PC-3 (cell line): ENCODE measurements at places on chromosomes 5 and 9. TPM values are rescaled to one million over a fixed set of nuclear protein-coding genes. Genes with fewer than 3 reads are reported as not detected.
A peak's percentile ranks its signal among the peaks of the same experiment; 100 is the strongest.

GRCh38 chr9:126347911-126348760 is 21.5 kb downstream of the MVB12B start:
- H3K36me3 ChIP-seq, result peaks cover 11% of the 10 kb centered on the region
- no peak overlapping the region for H3K4me3 ChIP-seq
- no peaks in the 10 kb centered on the region for H3K27me3 ChIP-seq
- H3K27ac ChIP-seq, result peak overlapping the region; percentile 38
- peaks cover 29% of the 10 kb centered on the region for H3K4me1 ChIP-seq

- H3K27ac ChIP-seq, result no peak overlapping the region
- no peaks in the 10 kb centered on the region for H3K27me3 ChIP-seq
- no peak overlapping the region for H3K4me3 ChIP-seq
- DNase-seq, result no peak
- H3K36me3 ChIP-seq, result peaks cover 63% of the 10 kb centered on the region
Observed at GRCh38 chr9:97673922-97674321, 23.2 kb downstream of the XPA start.

DNA sequence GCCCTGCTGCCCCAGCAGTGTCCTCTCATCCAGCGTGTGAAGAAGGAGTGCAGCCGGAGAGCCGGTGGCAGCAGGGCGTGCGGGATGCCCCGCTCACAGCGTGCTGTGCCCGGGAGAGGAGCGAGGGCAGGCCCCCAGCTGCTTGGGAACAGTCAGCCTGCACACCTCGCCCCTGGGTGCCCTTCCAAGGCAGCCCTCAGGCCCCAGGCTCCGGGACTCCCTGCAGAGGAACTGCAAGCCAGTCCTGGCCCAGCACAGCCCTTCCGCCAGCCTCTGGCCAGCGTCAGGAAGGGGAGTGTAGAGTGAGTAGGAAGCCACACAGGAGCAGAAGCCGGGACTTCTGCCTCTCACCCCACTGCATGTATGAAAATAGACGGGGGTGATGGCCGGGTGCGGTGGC is 43.5 kb downstream of the ADAMTS2 start:
- H3K36me3 ChIP-seq, result no peaks in the 10 kb centered on the region
- no peaks in the 10 kb centered on the region for H3K4me1 ChIP-seq
- no peak overlapping the region for H3K4me3 ChIP-seq
- DNase-seq, result no peak

- no peaks in the 10 kb centered on the region for H3K36me3 ChIP-seq
- no peak overlapping the region for H3K27ac ChIP-seq
- H3K27me3 ChIP-seq, result no peaks in the 10 kb centered on the region
Observed at GRCh38 chr9:78013934-78014333, 17.7 kb downstream of the GNAQ start.

DNA sequence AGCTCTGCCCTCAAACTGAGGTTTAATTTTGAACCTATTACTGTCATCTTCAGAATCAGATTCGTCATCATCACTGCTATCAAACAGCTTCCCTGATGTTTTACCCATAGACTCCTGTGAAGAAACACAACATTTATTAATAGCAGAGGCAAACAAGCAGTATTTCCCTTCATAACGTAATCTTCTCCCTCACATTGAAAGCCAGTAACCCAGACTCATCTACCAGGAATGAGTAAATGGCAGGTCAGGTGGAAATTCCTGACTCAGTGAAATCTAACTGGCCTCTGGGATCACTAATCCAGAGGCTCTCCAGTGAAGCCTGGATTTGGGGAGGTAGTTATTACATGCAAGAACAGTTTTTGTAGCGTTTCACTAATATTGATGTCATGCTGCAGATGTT is 14.6 kb downstream of the NOL8 start:
- no peaks in the 10 kb centered on the region for H3K4me1 ChIP-seq
- H3K27ac ChIP-seq, result no peak overlapping the region
- H3K36me3 ChIP-seq, result peaks cover 52% of the 10 kb centered on the region
- no peak overlapping the region for H3K4me3 ChIP-seq
- DNase-seq, result no peak
- no peaks in the 10 kb centered on the region for H3K27me3 ChIP-seq

GRCh38 chr5:136698970-136699369 is 333.6 kb upstream of the TRPC7 start:
- no peak overlapping the region for H3K4me3 ChIP-seq
- no peak for DNase-seq
- no peak overlapping the region for H3K27ac ChIP-seq
- no peaks in the 10 kb centered on the region for H3K27me3 ChIP-seq

DNA sequence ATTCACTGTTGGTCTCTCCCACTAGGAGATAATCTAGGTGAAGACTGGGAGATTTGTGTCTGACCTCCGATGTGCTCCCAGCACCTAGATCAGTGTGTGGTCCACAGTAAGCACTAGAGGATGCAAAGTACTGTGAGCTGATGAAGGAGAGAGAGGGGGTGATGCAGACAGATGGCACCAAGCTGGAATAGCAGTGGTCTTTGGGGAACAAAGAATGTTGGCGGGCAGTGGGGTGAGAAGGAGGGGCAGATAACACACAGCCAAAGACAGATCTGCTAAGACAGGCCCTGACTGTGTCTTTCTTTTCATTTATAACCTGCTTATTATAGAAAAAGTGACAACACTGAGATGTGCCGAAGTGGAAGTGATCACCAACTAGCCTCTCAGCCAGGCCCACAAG is 37.5 kb downstream of the ERGIC1 start:
- H3K27me3 ChIP-seq, result no peaks in the 10 kb centered on the region
- peaks cover 48% of the 10 kb centered on the region for H3K4me1 ChIP-seq
- H3K27ac ChIP-seq, result peak overlapping the region; percentile 99
- no peak overlapping the region for H3K4me3 ChIP-seq

- H3K4me1 ChIP-seq, result no peaks in the 10 kb centered on the region
- H3K4me3 ChIP-seq, result no peak overlapping the region
- DNase-seq, result no peak
Observed at GRCh38 chr9:135392511-135392910, 87.1 kb upstream of the PPP1R26 start.

GRCh38 chr5:159206818-159207217 is 2.5 kb downstream of the RNF145 start:
- H3K27ac ChIP-seq, result peak overlapping the region; percentile 93
- no peak for DNase-seq
- peaks cover 32% of the 10 kb centered on the region for H3K4me1 ChIP-seq
- H3K27me3 ChIP-seq, result no peaks in the 10 kb centered on the region

DNA sequence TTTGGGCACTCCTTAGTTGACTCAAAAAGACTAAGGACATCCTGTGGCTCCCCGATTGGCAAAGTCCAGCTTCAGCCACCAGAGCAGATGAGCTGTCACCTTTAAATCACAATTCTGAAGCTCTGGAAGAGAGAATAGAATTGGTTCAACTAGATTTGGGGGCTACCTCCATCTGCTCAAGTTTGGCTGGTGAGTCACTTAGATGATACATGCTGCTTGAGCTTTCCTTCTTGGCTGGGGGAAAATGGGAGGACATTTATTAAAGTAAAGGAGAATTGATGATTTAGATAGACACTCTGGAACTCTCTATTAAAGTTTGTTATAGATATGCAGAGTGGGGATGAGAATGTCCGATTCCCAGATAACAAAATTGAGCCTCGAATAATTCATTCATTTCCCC is 30.0 kb upstream of the GRIA1 start:
- no peak for DNase-seq
- no peak overlapping the region for H3K27ac ChIP-seq
- H3K4me3 ChIP-seq, result no peak overlapping the region
- H3K27me3 ChIP-seq, result no peaks in the 10 kb centered on the region

- H3K36me3 ChIP-seq, result peaks cover 59% of the 10 kb centered on the region
- peaks cover 24% of the 10 kb centered on the region for H3K4me1 ChIP-seq
- no peaks in the 10 kb centered on the region for H3K27me3 ChIP-seq
- H3K4me3 ChIP-seq, result no peak overlapping the region
- H3K27ac ChIP-seq, result peak overlapping the region; percentile 79
Observed at GRCh38 chr9:110969971-110970386, 68.3 kb downstream of the LPAR1 start.

DNA sequence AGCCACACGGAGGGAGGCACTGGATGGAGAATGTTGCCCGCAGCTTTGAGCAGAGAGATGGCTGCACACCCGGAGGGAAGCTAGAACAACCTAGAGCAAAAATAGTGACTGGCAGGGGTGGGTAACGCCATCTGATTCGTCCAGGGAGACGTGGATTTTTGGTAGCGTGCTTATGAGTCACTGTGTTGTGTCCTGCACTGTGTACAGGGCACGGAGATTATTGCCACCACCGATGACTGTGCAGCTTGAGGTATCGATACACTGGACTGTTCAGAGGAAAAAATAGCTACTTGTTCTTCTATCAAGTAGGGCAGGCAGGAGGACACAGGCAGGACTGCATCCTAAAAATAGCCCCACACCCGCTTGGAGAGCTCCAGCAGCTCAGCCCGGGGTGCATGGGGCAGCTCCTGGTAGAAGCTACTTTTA is 6.0 kb downstream of the UBE2QL1 start:
- DNase-seq, result peak; percentile 75
- peaks cover 31% of the 10 kb centered on the region for H3K4me1 ChIP-seq
- H3K36me3 ChIP-seq, result no peaks in the 10 kb centered on the region
- no peak overlapping the region for H3K27ac ChIP-seq
- peaks cover 21% of the 10 kb centered on the region; the same call in 1 of the 2 replicates for H3K27me3 ChIP-seq

- no peaks in the 10 kb centered on the region for H3K4me1 ChIP-seq
- H3K36me3 ChIP-seq, result no peaks in the 10 kb centered on the region
- no peak overlapping the region for H3K27ac ChIP-seq
- H3K27me3 ChIP-seq, result no peaks in the 10 kb centered on the region
Observed at GRCh38 chr5:153696256-153696655, 205.8 kb downstream of the GRIA1 start.

GRCh38 chr5:88488130-88488529 is 219.5 kb upstream of the TMEM161B start:
- H3K36me3 ChIP-seq, result no peaks in the 10 kb centered on the region
- H3K27me3 ChIP-seq, result no peaks in the 10 kb centered on the region
- H3K4me3 ChIP-seq, result no peak overlapping the region
- no peak for DNase-seq
- no peak overlapping the region for H3K27ac ChIP-seq
- H3K4me1 ChIP-seq, result no peaks in the 10 kb centered on the region

The GRIA1 gene
- total RNA-seq, result not detected in 2 replicates

The PRDM9 gene
- total RNA-seq, result 0.11 and 0.12 TPM in 2 replicates

The CATSPER3 gene
- total RNA-seq, result 0.40 TPM in 1 of 2 replicates, not detected in the other

The LHX3 gene
- total RNA-seq, result not detected in 2 replicates

The RGMB gene
- 31.1 and 37.3 TPM in 2 replicates for total RNA-seq

The FOXI1 gene
- total RNA-seq, result not detected in 2 replicates

The NOP16 gene
- total RNA-seq, result 92.6 and 103 TPM in 2 replicates

The HINT1 gene
- 214 and 243 TPM in 2 replicates for total RNA-seq

The TPRN gene
- 11.3 and 14.7 TPM in 2 replicates for total RNA-seq

The ARL10 gene
- total RNA-seq, result 0.15 and 2.6 TPM in 2 replicates

The STKLD1 gene
- 0.52 and 4.1 TPM in 2 replicates for total RNA-seq

The OBP2A gene
- not detected in 2 replicates for total RNA-seq

The FSTL4 gene
- 4.2 and 4.5 TPM in 2 replicates for total RNA-seq

The SLC35A4 gene
- 25.0 and 29.1 TPM in 2 replicates for total RNA-seq

The NUTM2F gene
- total RNA-seq, result not detected in 2 replicates
